ENCODE measurements at places on chromosomes 2 and 18. TPM values are rescaled to one million over a fixed set of nuclear protein-coding genes. Genes with fewer than 3 reads are reported as not detected.

DNA sequence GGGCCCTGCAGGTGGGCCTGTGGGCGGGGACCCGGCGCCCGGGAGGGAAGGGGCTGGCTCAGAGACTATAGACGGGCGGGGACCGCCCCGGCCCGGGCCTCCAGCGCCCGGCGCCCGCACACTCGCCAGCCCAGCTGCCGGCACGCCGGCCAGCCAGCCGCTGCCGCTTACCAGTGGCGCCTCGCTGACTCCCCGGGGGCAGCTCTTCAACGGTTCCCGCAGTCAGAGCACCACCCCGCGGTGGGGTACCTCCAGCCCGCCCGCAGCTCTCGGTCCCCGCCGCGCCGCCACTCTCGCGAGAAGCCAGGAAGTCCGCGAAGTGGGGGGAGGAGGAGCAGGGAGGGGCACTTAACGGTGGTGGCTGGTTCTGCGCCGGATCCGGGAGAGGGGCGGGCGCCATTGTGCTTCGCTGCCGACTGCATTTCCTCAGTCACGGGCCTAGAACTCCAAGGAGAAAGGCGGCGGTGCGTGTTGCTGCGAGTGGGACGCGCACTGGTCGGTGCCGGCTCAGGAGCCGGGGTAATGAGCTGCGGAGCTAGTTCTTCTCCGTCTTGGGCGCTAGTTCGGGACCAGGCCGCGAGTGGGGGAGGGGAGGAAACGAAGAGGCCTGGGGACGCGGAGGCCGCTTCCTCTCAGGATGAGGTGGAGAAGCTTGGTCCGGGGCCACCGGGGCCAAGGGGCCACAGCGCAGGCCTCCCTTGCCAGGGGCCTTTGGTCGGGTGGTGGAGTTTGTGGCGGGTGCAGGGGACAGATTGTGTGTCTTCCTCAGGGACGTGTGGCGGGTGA lies at the start of gene MARCHF7:
Gene MARCHF7, plus strand, starts transcription at position 364 of the 786 bp plus-strand sequence. CDS start 16,517 bp downstream, outside the sequence.
- DNase-seq = peak; percentile 50

GRCh38 chr2:98782570-98782969 lies 51.6 kb upstream of the MGAT4A start:
- no peak for DNase-seq

- DNase-seq = no peak
Measured at GRCh38 chr2:104812286-104812685, 41.6 kb upstream of the POU3F3 start.

NT5C1B gene
- 0.25 TPM for polyA plus RNA-seq

DNA sequence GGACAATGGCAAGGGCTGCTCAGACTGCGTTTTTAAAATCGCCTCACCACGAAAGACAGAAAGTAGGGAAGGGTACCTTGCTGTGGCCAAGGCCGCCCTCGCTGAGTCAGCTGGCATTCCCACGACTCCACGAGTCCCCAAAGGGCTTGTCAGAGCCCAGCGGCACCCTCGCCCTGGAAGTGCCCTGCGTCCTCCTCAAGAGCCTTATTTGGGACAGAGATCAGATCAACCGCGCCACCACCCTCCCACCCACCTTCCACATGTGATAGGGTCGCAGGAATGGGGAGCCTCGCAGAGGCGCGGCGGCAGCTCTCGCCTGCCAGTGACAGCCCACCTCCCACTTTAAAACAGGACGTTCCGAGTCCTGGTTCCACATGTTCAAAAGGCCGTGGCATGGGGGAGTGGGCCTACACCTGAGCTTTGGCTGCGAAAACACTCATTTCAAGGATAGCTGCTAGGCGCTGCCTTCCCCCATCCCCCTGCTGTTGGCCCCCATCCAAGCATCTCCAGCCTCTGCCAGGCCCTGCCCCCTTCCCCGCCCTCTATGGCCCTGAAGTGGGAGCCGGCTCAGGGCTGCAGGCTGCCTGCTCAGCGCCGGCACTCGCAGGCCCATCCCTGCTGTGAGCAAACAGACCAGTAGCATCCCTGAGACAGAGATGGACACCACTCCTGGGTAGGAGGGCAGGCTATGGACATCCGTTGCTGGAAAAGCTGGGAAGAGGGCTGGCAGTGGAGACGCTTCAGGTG lies 38.1 kb upstream of the ARHGEF4 start:
- DNase-seq = no peak

IL18RAP gene
- polyA plus RNA-seq = 0.34 TPM

DNA sequence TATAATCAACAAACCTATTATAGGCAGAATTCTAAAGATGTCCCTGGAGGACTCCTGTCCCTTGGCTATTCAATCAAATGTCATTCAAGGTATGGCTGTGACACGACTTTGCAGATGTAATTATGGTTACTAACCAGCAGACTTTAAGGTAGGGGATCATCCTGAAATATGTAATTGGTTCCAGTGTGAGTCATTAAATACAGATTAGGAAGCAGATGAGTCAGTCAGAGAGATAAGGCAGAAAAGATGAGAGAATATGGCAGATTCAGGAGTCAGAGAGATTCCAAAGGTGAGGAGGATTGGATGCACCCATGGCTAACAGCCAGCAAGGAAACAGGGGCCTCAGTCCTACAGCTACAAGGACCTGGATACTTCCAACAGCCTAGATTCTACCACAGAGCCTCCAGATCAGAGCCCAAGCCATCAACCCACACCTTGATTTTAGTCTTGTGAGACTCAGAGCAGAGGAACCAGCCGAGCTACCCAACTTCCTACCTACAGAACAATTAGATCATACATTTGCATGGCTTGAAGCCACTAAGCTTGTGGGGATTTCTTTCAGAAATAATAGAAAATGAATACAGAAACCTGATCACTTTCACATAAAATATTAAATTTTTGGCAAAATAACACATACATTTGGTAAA lies 11.2 kb upstream of the PROM2 start:
- no peak for DNase-seq

DNA sequence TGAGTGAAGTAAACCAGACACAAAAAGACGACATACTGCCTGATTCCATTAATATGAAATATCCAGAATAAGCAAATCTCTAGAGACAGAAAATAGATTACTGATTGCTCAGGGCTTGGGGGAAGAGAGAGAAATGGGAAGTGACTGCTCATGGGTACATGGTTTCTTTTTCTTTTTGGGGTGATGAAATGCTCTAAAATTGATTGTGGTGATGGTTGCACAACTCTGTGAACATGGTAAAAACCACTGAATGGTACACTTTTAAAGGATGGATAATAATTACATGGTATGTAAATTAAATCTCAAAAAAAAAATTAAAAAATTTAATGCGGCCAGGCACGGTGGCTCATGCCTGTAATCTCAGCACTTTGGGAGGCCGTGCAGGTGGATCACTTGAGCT lies 39.3 kb downstream of the RPL31 start:
- no peak for DNase-seq

DNA sequence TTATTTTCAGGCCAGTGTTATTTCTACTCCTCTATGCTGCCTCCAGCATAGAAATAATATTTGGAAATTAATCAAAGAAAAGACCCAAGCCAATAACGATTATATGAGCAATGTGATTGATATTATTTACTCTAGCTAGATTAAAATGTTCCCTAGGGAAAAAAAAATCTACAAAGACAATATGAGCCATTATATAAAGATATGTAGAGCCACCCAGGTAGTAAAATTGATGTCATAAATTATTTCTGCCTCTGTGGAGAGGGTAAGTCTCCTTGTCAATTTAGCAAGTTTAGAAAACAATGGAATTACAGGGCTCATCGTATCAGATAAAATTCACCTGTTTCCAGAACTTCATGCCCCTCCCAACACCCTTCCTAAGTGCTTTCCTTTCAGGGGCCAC lies 202.9 kb downstream of the RDH14 start:
- no peak for DNase-seq

DNA sequence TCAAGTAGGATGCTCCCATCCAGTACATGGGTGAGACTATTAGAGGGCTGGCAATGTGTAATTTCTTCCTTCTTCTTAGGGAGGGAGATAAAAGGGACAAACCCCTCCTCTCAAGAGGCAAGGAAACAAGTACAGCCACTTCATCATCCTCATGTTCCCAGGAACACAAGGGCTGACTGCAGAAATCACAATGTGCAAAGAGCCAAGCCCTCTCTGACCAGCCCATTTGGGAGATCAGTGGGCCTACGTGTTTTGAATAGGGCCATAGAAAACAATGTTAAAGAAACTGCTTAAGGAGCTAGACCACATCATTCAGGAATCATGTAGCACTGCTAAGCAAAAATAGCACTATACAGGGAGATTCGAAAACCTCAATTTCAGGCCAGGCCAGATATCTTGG lies 97.4 kb downstream of the ACTR2 start:
- DNase-seq = no peak

PNPT1 gene
- 18.0 TPM for polyA plus RNA-seq

GRCh38 chr2:96260387-96261260 lies 5.2 kb downstream of the TMEM127 start:
- no peak for DNase-seq

DNA sequence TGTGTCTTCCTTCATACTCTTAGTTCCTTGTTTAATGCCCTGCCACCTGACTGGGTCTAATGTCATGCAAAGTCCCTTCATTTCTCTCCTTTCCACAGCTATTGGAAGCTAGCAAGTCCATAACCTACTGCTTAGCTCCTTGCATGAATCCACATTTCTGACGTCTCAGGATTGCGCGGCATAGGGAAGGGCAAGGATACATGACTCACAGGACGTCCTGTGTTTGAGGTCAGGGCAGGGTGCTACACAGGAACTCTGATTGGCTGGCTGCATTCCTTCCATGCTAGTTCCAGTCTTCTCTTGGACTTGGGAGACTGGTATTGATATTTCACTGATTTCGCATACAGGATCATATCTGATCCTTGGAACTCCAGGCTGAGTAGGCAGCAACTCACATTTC lies 137.9 kb downstream of the CDH2 start:
- DNase-seq = no peak

GRCh38 chr2:120531863-120532600 lies 186.1 kb downstream of the INHBB start:
- no peak for DNase-seq

- DNase-seq = no peak
Measured at GRCh38 chr18:76932026-76932819, 109.9 kb downstream of the ZNF236 start.

- DNase-seq = no peak
Measured at GRCh38 chr2:28004086-28004485, 113.6 kb downstream of the BABAM2 start.

- no peak for DNase-seq
Measured at GRCh38 chr2:196181484-196181883, 10.1 kb upstream of the STK17B start.

GRCh38 chr18:44518091-44518615 lies 162.5 kb upstream of the SETBP1 start:
- no peak for DNase-seq

- no peak for DNase-seq
Measured at GRCh38 chr18:78407466-78407844, 572.2 kb upstream of the SALL3 start.

GRCh38 chr2:241719093-241719492 lies 15.3 kb upstream of the D2HGDH start:
- DNase-seq = no peak

DNA sequence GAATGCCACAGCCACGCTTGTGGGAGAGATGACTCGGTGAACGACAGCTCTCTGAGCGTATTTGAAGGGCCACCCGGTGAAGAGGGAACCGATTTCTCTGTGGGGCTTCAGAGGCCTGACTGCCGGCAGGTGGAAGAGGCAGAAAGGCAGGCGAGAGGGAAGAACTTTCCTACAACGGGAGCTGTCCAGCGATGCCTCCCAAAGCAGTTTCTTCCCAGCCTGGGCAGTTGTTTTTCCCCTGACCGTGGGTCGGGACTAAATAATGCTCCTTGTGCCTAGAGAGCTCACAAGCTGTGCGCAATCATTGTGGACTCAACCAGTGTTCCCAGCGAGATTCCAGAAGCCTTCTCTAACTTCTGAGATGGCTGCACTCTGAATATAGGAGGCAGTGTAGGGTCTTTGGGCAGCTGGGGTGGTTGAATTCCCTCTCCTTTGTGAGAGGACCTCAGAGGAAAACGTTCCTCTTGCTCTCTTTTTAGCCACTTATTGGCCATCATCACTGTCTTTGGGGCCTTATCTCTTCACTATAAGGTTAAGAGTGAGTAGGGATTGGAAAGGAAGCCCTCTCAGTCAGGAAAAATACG lies 710 bp downstream of the SEC11C start:
- no peak for DNase-seq

GKN2 gene
- not detected for polyA plus RNA-seq

AOX1 gene
- 0.67 TPM for polyA plus RNA-seq

ASPRV1 gene
- 2.9 TPM for polyA plus RNA-seq

DNA sequence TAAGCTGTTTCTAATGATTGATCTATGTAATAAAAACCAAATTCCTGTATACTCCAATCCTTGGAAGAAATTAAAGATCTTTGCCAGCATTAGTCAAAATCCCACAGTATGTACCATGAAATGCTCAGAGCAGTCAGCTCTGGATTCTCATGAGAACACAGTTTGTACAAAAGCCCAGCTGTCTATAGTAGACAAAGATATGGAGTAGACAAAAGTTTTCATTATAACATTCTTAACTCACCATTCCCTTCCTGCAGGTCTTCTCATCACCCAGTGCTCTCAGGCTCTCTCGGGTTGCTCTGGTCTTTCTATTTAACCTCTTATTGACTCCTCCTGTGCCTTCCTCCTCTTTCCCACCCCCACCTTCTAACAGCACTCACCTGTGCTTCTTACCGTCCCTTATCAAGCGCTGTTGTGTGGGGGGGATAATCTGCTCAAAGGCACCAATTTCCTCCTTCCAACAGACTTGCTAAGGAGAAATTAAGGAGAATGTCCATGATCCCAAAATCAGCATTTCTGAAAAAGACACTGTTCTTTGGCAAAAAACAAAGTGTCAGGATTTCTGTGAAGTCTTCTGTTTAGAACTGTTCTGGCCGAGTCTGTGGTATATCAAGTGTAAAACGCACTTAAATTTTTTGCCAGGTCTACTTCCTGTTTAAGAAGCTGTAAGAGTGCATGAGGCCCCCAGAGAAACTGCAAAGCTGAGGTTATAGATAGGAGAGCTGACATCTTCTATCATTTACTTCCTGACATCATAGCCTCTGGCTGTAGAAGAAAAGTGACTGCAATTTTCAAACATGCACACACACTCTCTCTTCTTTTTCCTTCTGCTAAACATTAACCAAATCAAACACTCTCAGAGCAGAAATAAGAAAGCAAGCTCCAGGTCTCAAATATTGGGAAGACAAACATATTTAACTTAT lies 144.1 kb downstream of the EVA1A start:
- DNase-seq = no peak

- DNase-seq = peak; percentile 60
Measured at GRCh38 chr18:49898421-49898820, 85.1 kb upstream of the ACAA2 start.
